H7 (cell line): ENCODE measurements at places on chromosomes 2 and 18.

DNA sequence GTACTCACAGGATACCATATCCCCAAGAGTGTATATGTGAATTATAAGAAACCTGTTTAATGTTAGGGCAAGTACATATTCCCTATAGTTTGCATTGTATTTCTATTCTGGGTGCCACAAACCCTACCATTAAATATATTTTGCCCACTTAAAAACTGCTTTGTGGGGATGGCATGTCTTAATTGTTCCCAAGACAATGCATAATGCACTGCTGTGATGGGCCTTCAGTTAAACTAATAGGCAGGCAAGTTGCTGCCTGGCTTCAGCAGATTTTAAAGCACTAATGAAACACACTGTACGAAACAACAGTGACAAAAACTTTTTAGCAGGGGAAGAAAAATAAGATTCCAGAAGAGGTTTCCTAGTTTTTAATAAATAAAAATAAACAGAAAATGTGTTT is 104.8 kb upstream of the VRK2 start:
- no peak for DNase-seq

DNA sequence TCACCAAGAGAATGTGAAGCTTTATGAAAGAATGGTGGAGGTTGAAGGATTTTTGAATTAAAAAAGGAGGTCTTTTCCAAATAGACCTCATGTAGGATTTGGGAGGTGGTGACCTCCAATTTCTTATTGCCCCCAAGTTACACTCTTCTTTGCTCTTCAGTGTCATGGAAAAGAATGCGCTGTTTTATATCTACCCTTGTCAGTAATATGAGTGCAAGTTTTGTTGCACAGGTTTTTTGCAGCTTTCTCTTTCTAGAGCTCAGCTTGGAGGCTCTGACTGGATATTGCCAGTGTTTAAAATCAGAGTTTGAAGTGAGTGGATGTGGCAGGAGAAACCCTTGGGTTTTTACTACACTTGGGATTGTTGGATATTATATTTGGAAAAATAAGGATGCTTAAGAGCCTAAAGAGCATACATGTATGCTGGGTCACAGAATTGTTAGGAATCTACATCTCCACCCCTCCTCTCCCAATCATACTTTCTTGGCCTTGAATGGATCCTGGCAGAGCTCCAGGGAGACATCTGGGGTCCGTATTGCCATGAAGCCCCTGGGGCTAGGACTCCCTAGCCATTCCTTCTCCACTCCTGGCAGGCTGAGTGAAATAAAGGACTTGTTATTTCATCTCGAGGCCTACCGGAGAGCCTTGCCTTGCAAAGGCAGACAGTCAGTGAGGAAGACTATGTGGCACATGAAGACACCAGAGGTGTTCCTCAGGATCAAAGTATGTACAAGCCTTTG is 43.8 kb downstream of the APOB start:
- DNase-seq, result no peak

- peak; percentile 71 for DNase-seq
Observed at GRCh38 chr2:218981881-218982585, 3.0 kb downstream of the FEV start.

- no peak for DNase-seq
Observed at GRCh38 chr2:240781471-240782220, 38.4 kb downstream of the KIF1A start.

GRCh38 chr2:75055820-75056675 is 97.6 kb downstream of the POLE4 start:
- DNase-seq, result peak; percentile 67

DNA sequence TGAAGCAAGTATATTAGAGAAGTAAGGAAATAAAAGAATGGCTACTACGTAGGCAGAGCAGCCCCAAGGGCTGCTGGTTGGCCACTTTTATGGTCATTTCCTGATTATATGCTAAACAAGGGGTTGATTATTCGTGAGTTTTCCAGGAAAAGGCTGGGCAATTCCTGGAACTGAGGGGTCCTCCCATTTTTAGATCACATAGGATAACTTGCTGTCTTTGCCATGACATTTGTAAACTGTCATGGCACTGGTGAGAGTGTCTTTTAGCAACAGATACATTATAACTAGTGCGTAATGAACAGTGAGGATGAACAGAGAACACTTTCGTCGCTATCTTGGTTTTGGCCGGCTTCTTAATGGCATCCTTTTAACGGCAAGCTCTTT is 2.6 kb upstream of the UBE2F start:
- no peak for DNase-seq

DNA sequence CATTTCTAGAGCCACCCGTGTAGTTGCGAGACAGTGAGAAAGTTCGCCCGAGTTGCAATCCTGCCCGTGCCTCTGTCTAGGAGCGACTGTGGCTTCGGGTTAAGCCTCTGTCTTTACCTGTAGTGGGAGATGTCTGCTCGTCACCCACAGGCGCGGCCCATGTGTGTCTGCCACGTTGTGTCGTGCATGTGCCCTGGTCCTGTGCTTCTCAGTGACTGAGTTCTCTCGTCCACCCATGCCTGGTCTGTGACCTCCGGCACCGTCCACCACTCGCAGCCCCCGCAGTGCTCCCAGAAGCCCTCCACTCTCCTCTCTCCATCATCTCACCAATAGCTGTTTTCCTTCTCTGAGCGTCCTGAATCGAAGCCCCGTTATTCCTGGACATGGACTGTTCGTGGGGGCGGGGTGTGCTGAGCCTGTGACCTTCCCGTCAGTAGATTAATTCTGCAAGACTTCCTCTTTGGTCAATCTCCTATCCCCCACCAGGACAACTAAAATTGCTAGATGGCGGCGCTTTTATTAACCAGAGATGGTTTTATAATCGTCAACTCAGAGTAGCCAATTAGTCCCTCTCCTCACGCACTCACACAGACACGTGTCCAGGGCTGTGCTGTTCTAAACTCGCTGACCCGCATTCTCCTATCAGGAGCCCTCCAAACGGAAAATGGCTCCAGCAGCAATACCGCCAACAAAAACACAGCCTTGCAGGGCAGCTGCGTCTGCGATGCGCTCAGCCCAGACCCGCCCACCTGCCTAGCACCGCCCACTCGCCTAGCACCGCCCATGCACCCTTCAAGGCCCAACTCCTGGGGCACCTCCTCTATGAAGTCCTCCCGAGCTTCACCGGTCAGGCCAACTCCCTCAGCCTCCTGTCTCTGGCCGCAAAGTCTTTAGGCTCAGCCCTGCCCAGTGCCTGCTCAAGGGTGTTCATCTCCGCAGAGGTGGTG is 119.4 kb downstream of the TWIST2 start:
- peak; percentile 79 for DNase-seq

DNA sequence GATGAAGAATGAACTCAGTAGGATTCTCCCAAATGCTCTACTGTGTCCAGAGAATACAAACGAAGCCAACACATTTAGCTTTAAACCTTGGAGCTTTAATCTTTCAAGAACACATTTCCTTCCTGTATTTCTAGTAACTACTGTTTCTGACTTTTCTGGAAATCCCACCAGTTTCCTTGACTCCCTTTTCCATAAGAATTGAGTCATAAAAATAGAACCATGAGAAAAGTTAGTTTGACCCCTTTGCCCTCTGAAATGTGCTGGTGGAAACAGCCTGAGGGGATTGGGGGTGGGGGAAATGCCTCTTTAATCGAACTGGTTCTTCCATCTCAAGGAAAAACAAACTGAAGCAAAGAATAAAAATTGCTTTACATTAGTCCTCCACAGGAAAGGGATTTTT is 123.9 kb downstream of the TMEM17 start:
- no peak for DNase-seq

GRCh38 chr2:12303181-12304030 is 413.3 kb upstream of the TRIB2 start:
- DNase-seq, result no peak
